ENCODE measurements at places on chromosomes 16 and 17.

- no peak for DNase-seq
Observed at GRCh38 chr17:27921599-27921998, 28.4 kb upstream of the LYRM9 start.

GRCh38 chr16:78984324-78984723, 616.2 kb downstream of the MAF start:
- DNase-seq = no peak

GRCh38 chr16:16578701-16579100, 199.8 kb downstream of the NPIPA7 start:
- no peak for DNase-seq

DNA sequence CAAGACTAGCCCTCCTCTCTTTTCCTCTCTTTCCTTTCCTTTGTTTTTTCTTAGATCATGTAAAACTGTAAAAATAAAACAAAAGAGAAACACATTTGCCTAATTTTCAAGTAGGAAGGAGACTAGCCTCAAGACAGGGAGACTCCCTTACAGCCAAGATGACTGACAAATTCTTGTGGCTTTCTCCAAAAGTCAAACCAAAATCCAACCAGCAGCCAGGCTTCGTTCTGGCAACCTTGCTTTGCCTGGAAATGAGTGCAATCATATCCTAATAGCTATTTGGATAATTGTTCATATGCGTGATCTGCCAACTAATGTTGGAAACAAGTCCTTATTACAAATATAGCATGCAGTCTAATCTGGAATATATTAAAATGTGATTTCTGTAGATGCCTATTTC, 868.9 kb upstream of the SOX9 start:
- DNase-seq = no peak

GRCh38 chr17:77990301-77990700, 31.8 kb downstream of the TNRC6C start:
- DNase-seq = no peak

- DNase-seq = no peak
Observed at GRCh38 chr16:70151941-70152509, 21.6 kb upstream of the CLEC18C start.

DNA sequence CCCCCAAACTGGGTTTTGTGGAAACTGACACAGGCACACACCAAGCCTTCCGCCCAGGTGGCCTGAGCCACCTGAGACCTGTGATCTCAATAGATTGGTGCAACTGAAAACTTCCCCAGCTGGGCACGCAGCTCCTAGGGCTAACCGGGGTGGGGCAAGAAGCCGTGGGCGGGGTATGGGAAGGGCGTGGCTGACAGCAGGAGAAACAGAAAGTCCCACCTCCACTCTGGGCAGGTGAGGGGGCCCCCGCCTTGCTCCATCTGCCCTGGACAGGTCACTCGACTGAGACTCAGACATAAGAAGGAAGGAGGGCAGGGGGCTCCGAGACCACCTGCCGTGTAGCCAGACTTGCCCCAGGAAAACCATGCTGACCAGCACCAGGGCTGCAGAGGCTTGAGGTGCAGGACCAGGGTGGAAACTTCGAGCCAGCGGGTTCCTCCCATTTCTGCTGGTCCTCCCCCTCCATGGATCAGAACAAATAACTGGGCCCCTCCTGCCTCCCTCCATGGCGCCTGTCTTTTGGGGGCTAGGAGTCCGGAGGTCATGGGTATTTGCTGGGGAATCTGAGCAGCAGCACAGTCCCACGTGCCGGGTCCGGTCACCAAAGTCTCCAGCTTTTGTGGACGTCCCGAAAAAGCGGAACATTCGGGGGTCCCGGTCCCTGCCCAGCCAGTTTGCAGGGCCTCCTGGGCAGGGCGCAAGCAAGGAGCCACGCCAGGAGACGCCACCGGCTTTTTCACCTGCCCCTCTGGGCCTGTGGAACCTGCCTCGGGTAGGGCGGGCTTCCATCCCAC, 1.3 kb downstream of the TIMP2 start:
- no peak for DNase-seq

DNA sequence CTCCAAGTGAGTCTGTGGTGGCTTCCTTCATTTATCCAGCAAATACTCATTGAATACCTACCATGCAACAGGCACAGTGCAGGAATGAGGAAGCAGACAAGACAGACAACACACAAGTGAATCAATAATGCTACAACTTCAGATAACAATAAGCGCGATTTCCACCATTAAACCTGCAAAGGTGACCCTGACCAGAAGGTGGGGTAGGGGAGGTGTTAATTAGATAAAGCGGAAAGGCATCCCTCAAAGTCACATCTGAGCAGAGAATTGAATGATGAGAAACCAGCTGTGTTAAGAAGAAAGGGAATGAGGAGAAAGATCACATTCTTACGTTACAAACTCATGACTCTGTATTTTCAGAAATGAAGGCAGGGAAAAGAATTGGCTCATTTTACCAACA, 26.3 kb downstream of the ZZEF1 start:
- no peak for DNase-seq

GRCh38 chr17:48301002-48301401, 129.0 kb downstream of the SKAP1 start:
- DNase-seq = no peak

- DNase-seq = no peak
Observed at GRCh38 chr17:78644224-78644623, 67.0 kb upstream of the DNAH17 start.

GRCh38 chr17:20173091-20173490, 163.9 kb downstream of the SPECC1 start:
- no peak for DNase-seq

GRCh38 chr17:38674014-38674748, 576 bp downstream of the EPOP start:
- no peak for DNase-seq

DNA sequence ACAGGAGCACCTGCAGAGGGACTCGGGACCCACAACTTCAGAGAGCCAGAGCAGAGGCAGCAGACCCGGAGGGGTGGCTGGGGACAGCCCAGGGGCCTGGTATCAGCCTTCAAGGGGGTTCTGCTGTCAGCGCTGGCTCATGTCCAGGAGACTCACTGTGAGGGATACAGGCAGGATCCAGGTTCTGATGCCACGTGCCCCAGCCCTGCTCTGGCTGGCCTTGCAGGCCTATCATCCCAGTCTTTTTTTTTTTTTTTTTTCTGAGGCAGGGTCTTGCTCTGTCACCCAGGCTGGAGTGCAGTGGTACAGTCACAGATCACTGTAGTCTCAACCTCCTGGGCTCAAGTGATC, 9.0 kb upstream of the MTSS2 start:
- no peak for DNase-seq

DNA sequence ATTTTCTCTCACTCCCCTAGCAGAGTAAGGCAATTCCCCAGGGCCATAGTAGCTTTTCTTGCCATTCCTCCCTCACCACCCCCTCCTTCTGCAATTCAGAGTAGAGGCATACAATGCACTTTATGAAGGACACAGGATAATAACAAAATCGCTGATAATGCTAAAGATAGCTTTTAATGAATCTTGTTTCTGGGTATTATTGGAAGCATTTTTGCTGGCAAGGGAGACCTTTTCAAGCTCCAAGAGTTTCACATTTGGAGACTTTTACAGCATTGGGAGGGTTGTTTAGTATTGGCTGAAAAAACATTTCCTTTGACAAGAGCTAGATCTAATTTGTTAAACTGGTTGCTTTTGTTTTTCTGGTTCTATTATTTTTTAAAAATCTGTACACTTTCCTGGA, 573.0 kb upstream of the C16orf82 start:
- no peak for DNase-seq

DNA sequence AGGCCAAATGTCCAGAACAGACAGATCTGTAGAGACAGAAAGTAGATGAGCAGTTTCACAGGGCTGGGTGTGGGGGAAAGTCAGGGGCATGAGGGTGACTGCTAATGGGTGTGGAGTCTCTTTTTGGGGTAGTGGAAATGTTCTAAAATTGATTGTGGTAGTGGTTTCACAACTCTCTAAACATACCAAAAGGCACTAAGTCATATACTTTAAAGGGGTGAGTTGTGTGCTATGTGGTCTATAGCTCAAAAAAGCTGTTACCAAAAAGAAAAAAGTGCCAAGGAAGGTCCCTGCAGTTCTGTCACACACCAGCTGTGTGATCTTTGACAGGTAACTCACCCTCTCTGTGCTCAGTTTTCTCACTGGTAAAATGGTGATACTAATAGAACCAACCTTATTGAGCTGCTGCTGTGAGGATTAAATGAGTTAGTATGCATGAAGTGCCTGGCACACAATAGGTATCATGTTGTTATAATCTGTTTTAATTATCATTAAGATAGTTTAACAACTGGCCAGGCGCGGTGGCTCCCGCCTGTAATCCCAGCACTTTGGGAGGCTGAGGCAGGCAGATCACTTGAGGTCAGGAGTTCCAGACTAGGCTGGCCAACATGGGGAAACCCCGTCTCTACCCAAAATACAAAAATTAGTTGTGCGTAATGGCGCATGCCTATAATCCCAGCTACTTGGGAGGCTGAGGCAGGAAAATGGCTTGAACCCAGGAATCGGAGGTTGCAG, 10.3 kb downstream of the ITGAX start:
- DNase-seq = no peak

DNA sequence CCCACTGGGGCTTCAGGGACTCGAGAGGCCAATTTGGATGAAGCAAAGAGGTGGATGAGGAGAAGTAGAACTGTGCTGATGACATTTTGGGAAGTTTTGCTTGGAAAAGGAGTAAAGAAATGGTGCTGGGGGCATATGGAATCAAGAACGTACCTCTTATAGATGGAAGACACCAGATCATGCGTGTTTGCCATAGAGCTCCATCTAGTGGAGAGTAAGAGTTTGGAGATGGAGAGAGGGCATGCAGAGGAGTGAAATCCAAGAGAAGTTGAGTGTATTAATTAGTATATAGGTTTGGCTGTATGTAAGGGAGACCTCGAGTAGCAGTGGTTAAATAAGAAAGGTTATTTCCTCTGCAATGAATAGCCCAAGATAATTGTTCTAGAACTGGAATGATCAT, 56.0 kb downstream of the SHISA6 start:
- DNase-seq = no peak

- DNase-seq = no peak
Observed at GRCh38 chr16:12868788-12869187, 32.6 kb upstream of the SHISA9 start.

- no peak for DNase-seq
Observed at GRCh38 chr17:68428498-68429172, 28.7 kb downstream of the WIPI1 start.

DNA sequence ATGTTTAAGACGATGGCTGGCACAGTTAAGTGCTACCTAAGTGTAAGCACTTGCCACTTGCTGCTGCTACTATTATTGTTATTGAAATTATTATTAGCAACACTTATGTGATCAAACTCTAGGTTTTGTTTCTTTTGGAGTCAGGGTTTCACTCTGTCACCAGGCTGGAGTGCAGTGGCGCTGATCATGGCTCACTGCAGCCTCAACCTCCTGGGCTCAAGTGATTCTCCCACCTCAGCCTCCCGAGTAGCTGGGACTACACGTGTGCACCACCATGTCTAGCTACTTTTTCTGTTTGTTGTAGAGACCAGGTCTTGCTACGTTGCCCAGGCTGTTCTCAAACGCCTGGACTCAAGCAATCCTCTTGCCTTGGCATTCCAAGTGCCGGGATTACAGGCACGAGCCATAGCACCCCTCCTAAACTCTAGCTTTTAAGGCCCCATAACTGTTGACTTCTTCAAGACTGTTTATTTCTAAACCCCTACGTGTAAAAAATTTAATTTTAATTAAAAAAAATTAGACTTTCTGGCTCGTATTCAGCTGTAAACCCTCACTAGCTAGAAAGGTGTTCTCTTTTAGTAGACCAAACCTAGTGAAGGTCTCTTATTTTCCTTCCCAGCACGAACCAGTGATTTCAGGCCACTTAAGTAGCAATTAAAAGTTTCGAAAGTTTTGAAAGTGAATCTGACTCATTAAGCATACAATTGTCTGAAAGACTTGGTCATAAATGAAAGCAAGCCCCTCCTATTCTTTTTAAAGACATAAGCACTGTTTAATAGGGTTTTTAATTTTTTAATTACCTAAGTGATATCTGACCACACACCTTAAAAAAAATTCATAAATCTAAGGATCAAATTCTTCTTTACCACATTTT, 11.7 kb upstream of the SCNN1B start:
- DNase-seq = no peak

DNA sequence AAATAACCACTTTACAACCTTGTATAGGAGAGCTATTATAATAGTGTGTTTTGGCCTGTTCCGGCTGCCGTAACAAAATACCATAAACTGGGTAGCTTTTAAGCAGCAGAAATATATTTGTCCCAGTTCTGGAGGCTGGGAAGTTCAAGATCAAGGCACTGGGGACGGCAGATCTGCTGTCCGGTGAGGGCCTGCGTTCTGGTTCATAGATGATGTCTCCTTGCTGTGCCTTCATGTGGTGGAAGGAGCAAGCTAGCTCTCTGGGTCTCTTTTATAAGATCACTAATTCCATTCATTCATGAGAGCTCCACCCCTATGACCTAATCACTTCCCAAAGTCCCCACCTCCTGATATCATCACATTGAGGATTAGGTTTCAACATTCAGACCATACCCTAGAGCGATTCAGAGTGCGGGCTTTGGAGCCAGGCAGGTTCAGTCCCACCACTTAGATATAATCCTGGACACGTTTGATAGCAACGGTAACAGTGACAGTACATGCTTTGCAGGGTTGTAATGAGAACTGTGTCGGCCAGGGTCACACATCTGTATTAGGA, 76.2 kb upstream of the ZFHX3 start:
- no peak for DNase-seq

DNA sequence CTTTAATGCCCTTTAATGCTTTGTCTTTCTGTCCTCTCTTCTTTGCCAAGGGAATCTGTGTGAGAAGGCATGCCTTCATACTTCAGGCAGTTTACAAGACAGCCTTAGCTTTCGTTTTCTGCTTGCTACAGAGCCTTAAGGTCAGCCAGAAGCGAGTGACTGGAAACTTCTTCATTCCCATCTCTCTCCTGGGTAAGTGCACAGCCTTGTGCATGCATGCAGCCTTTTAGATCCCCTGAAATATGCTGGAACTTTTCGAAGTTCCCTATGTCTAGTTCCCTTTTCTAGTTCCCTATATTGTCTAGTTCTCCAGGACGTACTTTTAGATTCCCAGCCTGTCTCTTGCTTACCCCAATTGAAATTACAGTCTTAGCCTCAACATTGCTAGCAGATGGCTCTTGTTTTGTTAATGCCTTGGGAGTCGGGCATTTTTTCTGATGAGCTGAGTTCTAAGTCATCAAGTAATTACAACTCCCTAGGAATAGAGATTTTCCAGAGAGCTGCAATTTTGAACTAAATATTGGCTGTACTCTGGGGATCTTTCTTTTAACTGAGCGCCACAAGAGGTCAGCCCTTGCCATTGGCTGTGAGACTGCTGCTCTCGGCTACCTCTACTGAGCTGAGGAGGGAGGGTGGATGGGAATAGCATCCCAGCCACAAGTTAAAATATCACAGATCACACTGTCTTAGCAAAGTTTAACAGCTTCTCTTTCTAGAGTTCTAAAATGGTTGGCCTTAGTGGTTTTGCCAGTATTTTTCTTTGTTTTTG, 22.7 kb upstream of the PPM1D start:
- no peak for DNase-seq

GRCh38 chr17:17859909-17860765, 23.4 kb upstream of the SREBF1 start:
- DNase-seq = no peak

- DNase-seq = no peak
Observed at GRCh38 chr16:87080571-87081167, 236.5 kb downstream of the C16orf95 start.

- DNase-seq = no peak
Observed at GRCh38 chr16:74466872-74467271, 45.6 kb upstream of the CLEC18B start.
